ENCODE measurements at places on chromosomes 5 and 9. TPM values are rescaled to one million over a fixed set of nuclear protein-coding genes. Genes with fewer than 3 reads are reported as not detected.
A peak's percentile ranks its signal among the peaks of the same experiment; 100 is the strongest.

- DNase-seq = peak; percentile 5
Measured at GRCh38 chr9:135023088-135023785, 64.2 kb upstream of the OLFM1 start.

Gene FIBCD1
- total RNA-seq = 7.3 TPM

- DNase-seq = peak; percentile 21
Measured at GRCh38 chr5:116144103-116144502, 59.3 kb downstream of the COMMD10 start.

DNA sequence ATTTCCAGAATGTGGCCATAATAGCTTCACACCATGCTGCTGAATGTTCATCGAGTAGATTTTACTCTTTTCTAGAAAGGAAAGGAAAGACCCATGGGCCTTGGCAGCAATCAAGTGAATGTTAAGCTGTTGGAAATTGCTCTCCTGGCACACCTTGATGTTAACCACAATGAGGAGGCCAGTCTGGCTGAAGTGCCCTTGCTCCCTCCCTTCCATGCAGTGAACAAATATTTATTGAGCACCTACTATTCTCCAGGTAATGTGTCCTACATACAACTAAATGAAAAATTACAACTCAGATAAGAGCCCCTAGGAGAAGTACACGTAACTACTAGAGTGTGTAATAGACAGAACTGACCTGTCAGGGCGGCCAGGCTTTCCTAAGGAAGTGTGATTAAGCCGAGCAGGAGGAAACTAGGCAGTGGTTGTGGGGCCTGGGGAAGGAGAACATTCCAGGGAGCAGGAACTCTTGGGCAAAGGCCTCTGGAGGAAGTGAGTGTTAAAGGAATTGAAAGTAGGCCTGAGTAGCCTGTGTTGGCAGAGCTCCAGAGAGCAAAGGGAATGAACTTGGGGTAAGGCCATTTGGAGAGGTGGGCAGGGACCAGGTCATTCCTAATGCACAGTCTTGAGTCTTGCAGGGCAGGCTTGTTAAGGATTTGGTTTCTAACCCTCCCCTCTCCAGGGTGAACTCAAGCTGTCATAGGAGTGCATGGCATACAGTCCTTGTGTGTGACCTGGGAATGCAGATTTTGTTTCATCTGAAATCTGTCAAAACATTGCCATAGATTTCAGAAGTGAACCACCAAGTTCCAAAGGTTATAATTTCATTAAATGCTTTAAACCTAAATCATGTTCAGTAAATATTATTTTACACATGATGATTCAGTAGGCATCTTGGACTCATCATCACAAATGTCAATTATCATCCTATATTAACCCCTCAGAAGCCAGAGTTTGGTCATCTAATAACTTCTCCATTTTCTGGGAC is 9.0 kb upstream of the ZSWIM6 start:
- DNase-seq = peak; percentile 60

DNA sequence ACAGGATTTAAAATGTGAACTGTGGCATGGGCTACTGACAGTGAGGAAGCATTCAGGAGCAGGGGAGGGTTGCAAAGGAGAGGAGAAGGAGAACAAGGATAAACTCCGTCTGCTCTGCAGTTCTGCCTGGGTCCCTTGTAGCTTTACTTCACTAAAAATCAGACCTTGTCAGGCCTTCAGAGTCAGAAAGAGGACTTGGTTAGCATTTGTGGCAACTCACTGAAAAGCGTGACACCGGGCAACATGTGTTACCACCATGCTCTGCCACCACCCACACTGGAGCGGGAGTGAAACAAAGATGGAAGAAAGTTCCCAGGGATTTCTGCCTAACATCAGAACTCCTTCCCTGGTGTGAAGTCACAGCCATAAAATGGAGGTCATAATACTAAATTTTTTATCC is 19.3 kb downstream of the FYB1 start:
- no peak for DNase-seq

GRCh38 chr5:81854915-81855314 is 104.0 kb upstream of the SSBP2 start:
- no peak for DNase-seq

Gene PCDHB10
- 0.77 TPM for total RNA-seq

DNA sequence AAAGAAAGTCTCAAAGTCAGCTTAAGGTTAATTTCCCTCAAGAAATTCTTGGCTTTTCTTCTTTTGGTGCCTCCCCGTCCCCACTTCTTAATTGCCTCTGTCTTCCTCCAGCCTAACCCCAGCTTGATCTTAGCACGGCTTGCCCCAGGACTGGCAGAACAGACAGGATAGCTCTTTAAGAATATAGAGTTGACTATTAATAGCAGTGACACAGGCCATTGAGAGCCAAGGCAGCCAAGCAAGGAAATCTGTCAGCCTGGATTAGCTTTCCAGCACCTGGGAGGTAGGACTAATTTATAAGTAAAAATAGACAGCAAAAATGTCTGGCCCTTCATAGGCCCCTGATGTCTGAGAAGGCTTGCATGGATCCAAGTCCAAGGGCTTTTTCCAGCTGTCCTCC is 384.6 kb upstream of the SLC30A5 start:
- DNase-seq = no peak

DNA sequence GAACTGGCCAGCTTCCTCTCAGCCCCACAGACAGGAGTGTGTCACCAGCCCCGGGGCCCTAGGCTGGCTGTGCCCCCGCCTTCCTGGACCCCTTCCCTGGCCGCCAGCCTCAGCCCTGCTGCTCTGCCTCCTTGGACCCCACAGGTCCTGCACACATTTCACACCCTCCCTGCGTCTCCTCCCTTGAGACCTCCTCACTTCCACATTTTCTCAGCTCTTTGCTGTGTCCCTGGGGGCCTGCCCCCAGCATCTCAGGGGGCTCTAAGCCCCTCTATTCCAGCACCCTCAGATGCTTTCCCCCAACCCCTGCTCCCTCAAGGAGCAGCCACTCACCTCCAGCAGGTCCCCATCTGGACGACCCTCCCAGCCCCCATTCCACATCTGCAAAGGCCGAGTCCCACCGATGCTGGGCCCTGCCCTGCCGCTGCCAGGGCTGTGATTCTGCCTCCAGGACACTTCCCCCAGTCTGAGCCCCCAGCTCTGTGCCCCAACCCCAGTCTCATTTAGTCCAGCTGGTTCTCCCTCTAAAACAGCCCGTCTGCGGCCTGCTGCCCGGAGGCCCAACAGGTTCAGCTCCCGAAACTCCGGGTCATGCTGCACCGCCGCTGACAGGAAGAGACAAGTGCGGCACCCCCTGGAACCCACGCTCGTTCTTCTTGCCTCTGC is 4.2 kb downstream of the SLC34A3 start:
- DNase-seq = no peak

GRCh38 chr9:135073741-135074305 is 13.6 kb upstream of the OLFM1 start:
- no peak for DNase-seq

Gene PRLR
- total RNA-seq = 0.33 TPM

DNA sequence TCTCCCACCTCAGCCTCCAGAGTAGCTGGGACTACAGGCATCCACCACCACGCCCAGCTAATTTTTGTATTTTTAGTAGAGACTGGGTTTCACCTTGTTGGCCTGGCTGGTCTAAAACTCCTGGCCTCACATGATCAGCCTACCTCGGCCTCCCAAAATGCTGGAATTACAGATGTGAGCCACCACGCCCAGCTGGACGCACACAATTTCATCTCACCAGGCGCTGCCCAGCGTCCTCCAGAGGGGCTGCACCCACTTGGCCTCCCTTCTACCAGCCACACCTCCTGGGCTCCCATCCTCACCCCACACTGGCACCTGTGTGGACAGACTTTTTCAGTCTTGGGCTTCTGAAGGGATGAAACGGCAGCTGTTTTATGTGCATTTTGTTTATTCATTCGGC is 3.8 kb upstream of the EXOC3 start:
- DNase-seq = no peak

DNA sequence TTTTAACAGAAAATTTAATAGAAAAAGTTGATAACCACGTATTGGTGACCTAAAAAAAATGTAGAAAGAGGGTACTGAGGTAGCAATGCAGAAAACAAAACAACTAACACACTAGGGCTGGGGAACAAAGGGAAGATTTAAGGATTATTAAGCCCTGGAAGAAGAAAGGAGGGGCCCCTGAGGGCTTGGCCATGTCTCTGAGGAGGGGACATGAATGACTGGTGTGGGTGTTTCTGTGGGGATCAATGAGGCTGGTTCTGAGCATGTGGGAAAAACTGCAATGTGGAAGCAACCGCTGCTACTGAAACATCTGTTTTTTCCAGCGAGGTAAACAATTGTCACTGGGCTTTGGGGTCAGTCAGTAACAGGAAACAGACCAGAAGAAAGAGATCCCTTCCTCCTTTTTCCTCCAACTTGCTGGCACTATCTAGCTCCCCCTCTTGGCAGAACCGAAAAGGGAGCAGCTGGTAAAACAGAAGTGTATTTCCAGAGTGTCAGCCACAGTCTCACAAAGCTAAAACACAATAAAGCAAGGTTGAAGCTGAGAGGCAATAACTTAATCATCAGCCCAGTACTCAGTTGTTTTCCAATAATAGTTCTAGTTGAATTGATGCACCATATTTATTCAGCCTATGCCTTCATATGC is 48.3 kb downstream of the ATPSCKMT start:
- DNase-seq = no peak

GRCh38 chr5:180007582-180007981 is 64.0 kb downstream of the RNF130 start:
- no peak for DNase-seq

GRCh38 chr5:179348011-179348530 is 2.8 kb upstream of the ADAMTS2 start:
- no peak for DNase-seq

Gene AK1
- 47.6 TPM for total RNA-seq

GRCh38 chr5:150503386-150503785 is 4.5 kb upstream of the NDST1 start:
- DNase-seq = no peak

DNA sequence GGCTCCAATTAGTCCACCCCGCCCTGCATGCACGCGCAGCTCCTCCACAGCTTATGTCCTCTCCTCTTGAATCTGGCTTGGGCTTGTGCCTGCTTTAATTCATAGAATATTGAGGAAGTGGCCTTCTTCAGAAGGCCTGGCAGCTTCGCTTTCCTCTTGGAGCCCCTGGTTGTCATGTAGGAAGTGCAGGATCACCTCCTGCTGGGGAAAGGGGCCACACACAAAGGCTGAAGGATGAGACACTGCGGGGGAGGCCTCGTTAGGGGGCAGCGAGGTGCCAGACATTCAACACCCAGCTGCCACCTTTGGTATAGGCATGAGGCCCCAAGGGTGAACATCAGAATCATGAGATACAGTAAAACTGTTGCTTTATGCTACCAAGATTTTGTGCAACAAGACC is 2.7 kb upstream of the CNOT6 start:
- DNase-seq = no peak

Gene SLC6A3
- total RNA-seq = not detected

- DNase-seq = peak; percentile 48
Measured at GRCh38 chr5:173823721-173824567, 64.2 kb upstream of the CPEB4 start.

- DNase-seq = no peak
Measured at GRCh38 chr5:171668097-171668412, 117.6 kb upstream of the SMIM23 start.

Data from fibroblast of lung (primary cell).